ENCODE measurements at places on chromosomes 3 and 15.
A peak's percentile ranks its signal among the peaks of the same experiment; 100 is the strongest.

- DNase-seq, result no peak
Observed at GRCh38 chr3:79568938-79569337, 198.9 kb downstream of the ROBO1 start.

- no peak for DNase-seq
Observed at GRCh38 chr3:46296826-46297225, 54.6 kb downstream of the CCR3 start.

DNA sequence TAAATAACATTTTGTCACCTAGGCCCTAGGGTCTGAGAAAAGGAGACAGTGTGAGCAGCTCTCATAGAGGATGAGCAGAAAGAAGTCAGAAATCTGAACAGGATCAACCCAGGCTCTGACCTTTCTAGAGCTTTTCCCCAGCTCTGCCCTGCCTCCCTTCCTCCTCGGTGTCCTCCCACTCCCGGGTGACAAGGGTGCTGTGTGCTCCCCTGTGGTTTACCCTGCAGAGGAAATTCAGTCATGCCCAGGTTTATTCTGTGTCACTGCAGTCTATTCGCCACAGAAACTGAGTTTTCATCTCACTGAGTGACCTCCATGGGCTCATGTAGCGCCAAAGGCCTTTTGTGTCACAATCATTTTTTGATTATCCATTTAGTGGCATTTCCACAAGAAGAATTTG is 76.6 kb downstream of the IL12A start:
- DNase-seq, result no peak

DNA sequence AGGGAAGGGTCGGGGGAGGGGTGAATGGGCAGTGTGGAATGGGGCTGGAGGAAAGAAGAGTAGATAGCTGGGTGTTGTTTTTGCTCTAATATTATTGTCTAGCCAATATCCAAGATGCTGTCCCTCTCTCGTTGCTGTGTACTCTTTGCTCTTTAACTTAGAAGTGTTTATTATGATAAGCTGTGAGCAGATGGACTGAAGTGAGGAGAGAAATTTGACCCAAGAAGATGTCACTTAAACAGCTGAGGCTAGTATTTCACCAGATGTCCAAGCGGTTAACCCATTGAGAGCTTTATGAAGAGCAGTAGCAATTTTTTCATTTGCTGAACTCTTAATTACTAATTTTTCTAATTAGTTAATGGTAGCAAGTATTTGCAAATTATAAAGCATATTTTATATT is 212.2 kb upstream of the TP63 start:
- no peak for DNase-seq

GRCh38 chr3:167409611-167410010 is 29.5 kb upstream of the ZBBX start:
- DNase-seq, result no peak

- no peak for DNase-seq
Observed at GRCh38 chr3:13870902-13871301, 9.0 kb downstream of the WNT7A start.

DNA sequence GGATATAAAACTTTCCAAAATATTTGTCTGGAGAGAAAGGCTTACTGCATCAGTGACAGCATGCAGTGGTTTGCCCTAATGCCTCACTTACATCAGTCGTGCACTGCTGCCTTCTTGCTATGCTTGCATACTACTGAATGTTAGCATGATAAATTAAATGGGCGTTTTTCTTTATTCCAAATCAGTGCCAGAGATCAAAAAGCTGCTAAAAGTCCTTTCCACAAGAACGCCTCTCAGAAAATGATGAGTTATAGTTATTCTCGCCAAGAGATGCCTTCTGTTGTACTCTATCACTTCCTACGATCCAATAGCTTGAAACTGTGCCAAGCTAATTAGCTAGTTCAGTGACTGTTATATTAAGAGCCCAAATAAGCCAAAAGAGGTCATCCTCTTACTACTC is 345.8 kb upstream of the ROBO2 start:
- no peak for DNase-seq

DNA sequence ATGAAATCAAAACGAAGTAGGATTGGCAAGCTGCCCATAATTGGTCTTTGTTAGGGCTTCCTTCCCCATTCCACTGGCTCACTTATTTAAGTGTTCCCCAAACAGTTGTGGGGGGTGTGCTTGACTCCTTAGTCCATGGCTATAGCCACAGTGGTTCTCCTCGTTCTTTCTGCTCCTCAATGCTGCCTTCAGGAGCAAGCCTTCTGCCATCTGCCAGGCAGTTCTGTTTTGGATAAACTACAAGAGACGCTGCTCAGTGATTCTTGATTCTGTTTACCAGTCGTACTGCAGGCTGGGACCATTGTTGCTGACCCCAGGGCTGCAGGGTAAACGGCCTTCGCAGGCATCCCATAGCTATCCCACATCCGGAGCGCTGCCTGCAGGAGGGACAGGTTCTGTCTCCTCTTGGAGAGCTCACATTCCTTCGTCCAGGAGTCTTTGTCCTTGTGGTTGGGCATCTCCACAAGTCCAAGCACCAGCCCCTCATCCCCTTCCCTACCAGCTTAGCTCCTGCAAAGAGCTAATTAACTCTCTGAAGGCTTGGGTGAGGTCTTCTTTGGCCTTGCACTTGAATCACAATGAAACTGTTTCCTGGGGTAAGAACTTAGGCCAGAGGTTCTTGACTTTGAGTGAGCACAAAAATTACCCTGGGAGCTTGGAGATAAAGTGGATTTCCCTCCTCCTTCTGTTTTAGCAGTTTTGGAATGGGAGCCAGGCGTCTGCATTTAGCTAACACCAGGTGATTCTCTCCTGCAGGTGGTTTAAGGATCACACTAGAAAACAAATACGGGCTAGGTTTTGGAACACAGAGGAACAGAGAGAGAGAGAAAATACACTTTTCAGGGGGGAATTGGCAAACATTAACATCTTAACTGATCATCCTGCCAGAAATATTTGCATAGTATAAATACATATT is 114.9 kb downstream of the SV2B start:
- DNase-seq, result no peak

DNA sequence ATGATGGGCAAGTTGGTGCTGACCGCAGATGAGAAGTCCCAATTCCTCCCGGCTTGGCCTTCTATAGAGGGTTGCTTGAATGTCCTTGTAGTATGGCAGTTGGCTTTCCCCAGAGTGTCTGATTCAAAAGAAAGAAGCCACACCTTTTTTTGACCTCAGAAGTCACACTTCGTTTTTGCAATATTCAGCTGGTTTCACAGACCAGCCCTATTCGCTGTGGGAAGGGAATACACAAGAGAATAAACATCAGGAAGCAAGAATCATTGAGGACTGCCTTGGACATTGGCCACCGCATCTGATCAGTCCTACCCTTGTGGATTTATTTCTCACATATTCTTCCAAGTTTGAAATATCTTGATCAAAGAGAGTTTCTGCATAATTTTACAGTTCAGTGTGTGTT is 228.6 kb upstream of the SUCLG2 start:
- DNase-seq, result no peak

DNA sequence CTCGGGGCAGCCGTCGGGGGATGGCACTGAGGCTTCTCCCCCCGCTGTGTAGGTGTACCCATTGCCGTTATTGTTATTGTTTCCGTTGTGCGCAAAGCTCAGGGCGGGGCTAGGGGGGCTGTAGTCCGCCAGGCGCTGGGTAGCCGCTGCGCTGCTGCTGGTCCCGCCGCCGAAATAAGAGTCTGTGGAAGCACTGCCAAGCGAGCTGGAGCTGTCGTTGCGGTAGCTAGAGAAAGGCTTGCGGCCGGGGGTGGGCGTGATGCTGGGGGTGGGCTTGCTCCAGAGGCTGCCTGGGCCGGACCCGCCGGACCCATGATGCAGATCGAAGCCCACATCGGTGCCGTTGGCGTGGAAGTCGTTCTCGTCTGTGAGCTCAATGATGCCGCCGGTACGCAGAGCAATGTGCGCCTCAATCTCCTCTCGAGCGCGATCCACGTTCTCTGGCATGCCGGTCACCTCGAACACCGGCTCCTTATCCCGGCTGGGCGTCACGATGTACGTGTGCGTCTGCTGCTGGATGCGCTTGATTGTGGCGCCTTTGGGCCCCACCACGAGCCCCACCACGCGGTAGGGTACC is 1.9 kb downstream of the MEX3B start:
- DNase-seq, result no peak

DNA sequence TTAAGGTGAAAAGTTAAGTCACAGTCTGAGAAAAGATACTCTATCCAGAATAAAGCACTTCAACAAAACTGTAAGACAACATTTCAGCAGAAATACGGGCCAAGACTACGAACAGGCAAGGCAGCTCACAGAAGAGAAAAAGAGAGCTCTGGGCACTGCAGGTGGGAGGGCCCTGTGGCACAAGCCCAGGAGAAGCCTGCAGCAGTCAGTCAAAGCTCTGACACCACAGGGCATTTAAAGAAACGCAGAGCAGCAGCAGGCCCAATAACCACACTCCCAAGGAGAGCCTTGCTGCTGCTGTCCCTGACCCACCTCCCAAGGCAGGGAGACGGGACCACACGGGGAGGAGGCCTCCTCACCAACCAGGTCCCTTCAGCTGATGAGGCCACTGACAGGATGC is 19.2 kb downstream of the CHSY1 start:
- DNase-seq, result no peak

- DNase-seq, result no peak
Observed at GRCh38 chr15:34861214-34861613, 65.9 kb upstream of the ACTC1 start.

GRCh38 chr3:185422677-185423076 is 59.7 kb downstream of the MAP3K13 start:
- DNase-seq, result no peak

GRCh38 chr3:146577662-146578061 is 27.5 kb downstream of the PLSCR5 start:
- DNase-seq, result no peak

GRCh38 chr3:112489674-112490479 is 9.4 kb downstream of the BTLA start:
- no peak for DNase-seq

- no peak for DNase-seq
Observed at GRCh38 chr15:86689006-86689405, 609.3 kb downstream of the AGBL1 start.

- no peak for DNase-seq
Observed at GRCh38 chr15:100284191-100284590, 57.6 kb downstream of the ADAMTS17 start.

DNA sequence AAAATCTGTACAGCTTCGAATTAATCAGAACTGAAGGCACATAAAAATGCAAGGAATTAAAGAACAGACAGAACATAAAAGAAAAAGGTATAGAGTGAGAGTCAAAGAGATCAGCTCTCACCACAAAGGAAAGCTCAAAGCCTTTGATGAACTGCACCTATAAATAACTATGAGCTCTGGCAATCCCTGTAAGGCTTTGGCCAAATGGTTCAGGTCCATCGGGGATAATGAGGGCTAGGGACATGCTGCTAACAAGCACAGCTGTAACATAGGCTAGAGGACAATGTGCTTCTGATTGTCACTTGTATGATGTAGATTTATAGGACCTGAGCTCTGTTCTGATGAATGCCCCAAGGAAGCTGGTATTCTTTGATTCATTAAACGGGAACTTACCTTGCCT is 113.9 kb upstream of the MRPL3 start:
- no peak for DNase-seq

GRCh38 chr15:90780916-90781315 is 63.8 kb downstream of the BLM start:
- no peak for DNase-seq

DNA sequence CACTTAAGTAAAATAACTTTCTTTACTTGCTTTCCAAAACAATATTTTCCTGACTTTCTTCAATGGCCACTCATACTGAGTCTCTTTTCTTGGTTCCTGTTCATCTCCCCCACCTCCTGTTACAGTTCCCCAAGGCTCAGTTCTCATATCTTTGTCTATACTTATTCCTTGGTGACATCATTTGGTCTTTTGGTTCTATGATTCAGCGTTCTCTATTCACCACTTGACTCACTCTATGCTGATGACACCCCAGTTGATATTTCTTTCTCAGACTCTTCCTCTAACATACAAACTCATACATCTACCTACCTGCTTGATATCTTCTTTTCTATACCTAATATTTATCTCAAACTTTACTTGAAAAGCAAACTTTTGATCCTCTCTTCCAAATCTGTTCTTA is 85.0 kb upstream of the P3H2 start:
- no peak for DNase-seq

- DNase-seq, result peak; percentile 25
Observed at GRCh38 chr15:66252685-66253417, 699 bp downstream of the MEGF11 start.

DNA sequence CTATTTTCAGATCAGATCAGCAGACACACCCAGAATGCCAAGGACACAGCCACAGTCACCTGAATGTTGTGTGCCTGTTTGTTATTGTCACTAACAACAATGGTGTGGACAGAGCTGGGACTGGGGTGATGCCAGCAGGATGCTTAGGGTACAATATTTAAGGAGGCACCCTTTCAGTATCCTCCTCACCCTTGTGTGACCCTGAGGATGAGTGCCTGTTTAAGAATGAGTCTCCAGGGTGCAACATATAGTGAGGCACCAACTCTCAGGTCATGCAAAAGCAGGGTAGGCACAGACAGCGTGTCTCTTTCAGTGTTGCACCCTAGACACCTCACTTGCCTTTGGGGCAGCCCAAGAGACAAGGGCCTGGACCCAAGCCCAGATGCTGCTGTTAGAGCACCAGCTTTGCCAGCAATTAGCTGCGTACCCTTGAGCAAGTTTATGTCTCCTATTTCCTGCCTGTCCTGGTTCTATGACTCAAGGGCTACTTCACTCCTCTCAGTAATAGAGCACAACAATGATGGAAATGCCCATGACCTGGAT is 122.6 kb downstream of the AQP9 start:
- DNase-seq, result no peak

DNA sequence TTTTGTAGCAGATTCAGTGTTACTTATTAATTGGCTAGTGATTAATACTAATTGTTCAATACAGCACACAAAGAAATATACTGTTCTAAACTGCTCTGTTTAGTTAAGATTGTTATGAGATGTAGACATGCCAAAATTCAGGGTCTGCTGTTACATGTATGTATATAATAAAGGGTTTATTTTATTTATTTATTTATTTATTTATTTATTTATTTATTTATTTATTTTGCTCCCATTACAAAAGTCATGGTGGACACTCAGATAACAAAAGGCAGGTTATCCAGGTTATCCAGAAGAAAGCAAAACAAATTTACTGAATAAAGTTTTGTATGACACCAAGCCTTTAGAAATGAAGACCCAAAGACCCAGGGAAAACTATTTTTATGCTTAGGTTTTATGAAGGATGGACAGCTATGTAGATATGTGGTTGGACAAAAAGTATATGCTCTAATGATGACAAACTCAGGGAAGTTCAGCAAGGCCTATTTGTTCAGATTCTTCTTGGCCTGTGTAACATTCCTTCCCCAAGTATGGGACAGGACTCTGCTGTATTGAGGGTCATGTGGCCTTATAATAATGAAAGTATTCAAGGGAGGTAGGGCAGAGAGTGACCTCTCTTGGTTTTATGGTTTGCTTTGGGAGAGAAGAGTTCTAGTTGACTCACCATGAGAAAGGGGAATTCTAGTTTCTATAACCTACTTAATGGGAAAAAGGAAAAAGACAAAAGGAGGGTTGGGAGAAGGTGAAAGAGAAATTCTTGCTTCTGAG is 1056.8 kb downstream of the ROBO2 start:
- DNase-seq, result no peak

GRCh38 chr3:142226474-142226873 is 1.1 kb upstream of the GK5 start:
- DNase-seq, result no peak

GRCh38 chr3:46711305-46711704 is 6.4 kb downstream of the PRSS50 start:
- no peak for DNase-seq

GRCh38 chr3:142098964-142099363 is 50.4 kb downstream of the TFDP2 start:
- DNase-seq, result no peak

GRCh38 chr15:51390241-51390965 is 48.9 kb downstream of the GLDN start:
- DNase-seq, result no peak

All from mesothelial cell of epicardium (in vitro differentiated cells).